ENCODE measurements at places on chromosomes 5 and 9.

DNA sequence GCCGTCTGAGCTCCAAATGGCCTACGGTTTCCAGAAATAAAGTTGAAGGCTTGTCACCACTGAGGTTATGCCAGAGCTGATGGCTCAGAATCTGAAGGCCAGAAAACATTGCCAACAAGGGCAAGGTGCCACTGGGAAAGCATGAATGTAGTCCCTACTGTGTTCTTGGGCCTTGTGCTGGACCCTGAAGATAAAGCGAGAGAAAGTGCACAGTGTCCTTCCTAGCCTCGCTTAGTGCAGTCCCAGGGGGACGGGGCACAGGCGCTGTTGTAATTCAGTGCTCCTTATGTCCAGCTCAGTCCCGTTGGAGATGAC, 84.5 kb downstream of the NDFIP1 start:
- DNase-seq: no peak

DNA sequence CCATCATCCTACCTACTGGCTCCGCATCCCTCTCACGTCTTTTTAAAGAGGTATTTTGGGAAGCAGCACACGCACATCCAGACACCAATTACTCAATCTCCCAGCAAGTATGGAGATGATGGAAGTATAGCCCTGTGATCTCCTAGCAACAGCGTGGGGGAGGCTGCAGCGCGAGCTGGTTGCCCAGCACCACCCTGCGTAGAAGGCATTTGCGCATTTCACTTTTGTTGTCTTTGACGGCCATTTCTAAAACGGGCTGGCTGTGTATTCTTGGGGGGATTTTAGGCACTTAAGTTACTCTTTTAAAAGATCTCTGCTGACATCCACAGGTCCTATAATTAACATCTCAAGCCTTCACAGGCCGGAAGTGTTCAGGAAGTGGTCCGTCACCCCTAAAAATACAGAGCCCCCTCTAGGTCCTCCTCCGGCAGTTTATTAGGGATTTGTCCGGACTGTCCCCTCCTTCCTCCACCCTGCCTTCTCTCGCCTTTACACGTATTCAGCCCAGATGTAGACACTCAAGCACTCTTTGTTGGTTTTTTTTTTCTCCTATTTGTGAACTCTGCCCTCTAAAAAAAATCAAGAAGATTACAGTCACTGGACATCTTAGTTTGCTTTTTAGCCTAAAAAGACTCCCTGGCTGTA, 371.4 kb downstream of the NTRK2 start:
- DNase-seq: no peak

DNA sequence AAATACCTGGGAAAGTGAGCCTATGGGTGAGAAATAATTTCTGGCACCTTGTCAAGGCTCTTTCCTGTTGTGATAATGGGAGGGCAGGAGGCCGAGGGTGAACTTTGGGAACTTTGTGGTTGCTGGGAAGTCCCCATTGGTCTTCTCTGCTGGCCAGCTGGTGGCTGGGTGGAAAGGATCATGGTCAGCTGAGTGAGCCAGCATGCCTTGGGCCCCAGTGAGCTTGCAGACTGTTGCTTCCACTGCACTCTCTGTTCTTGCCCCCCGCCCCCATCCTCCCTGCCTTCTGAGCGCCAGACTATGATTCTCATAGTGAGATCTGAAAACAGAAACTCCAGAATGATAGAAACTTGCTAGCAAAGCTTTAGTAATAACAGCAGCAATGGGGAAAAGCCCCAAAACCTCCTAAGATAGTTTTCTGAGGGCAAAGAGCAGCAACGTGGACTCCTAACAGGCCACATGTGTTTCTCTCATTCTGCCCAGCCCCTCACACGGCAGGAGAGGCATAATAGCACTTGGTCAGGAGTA, 139.2 kb upstream of the SMARCA2 start:
- DNase-seq: no peak

- DNase-seq: no peak
These were observed 131.8 kb downstream of the TLE1 start for GRCh38 chr9:81557452-81558090.

DNA sequence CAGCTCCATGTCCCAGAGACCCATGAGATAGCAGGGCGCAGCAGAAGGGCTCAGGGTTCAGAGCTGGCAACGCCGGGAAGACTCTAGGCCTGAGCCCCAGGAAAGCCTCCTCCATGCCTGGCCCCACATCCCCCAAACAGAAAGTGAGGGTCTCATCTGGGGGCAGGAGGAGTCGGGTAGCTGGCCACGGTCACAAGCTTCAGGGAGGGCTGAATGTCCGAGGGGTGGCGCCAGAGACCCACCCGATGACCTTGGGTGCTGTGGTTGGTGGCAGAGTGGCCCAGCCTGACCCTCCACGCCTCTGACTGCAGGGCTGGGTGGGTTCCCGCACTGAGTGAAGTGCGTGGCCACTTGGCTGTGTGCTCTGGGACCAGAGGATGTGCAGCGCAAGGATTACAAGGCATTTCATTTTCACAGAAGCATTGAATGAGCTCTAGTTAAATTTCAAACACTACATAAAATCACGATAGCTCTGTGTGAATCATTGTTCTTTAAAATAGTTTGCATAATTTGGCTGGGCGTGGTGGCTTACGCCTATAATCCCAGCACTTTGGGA, 3.0 kb downstream of the C8G start:
- DNase-seq: no peak

GRCh38 chr5:102690910-102691309, 64.2 kb upstream of the PAM start:
- DNase-seq: no peak

DNA sequence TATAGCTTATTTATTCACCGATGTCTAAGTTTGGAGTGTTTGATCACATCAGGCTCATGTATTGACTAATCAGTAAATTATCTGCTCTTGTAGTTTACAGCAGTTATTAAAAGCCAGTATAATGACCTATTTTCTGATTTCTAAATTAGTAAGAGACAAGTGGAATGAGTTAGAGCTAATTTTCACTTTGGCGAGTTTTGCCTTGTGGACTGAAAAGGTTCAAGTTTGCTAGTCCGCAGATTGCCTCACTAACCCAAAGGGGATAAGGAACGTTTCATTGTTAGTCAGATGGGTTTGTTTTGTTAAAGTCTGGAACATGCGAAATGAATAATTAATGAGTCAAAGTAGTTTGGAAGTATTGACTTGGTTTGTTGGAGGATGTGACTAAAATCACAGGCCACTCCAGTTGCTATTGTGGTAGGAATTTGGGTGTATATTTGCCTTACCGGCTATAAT, 40.1 kb downstream of the SMARCA2 start:
- no peak for DNase-seq

DNA sequence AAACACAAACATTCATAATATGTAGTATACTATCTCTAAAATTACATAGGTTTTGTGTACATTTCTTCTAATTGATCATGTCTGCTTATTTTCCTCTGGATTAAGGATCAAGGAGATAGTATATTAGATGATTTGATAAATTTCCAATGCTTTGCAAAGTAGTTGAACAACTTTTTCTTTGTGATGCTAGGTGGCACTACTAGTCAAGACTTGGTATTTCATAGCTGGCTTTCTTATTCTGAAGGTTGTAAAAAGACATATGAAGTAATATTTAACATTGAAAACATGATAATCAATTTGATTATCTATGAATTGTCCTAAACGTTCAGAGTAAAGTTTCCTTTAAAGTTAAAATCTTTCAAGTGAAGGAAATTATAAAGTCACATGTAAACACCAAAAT, 106.1 kb upstream of the FGF10 start:
- DNase-seq: no peak

DNA sequence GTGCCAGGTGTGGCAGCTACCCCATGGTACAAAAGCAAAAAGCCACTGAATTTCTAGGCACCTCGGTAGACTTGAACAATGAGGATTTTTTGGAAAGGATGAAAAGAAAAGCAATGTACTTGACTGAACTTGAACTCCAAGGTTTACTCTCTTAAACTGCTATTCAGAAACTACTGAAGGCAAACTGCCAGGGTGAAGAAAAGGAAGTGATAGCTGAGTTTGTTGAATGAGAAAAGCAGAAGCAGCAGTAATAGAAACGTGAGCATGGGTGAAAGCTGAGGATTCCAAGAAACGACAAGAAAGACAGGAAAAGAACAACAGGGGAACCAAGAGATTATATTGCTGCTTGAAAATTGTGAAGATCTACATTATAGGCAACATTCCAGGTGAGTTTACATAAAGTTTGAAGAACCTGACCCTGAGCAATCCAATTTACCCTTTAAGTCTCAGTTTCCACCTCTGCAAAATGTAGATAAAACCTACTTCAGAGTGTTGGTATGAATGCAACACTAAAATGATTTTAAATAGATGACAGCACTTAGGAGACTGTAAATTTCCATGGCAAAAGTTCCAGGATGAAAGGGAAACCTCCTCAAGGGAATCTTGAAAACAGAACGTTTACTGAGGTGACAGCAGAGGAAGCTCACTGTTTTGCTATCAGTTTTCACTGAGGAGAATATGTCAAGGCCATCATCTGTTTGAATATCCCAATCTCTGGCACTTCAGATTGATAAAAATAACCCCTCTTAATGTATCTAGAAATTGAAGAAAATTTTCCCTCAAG, 245.8 kb downstream of the SPATA31D1 start:
- no peak for DNase-seq

GRCh38 chr9:91857291-91858212, 92.5 kb downstream of the ROR2 start:
- no peak for DNase-seq

DNA sequence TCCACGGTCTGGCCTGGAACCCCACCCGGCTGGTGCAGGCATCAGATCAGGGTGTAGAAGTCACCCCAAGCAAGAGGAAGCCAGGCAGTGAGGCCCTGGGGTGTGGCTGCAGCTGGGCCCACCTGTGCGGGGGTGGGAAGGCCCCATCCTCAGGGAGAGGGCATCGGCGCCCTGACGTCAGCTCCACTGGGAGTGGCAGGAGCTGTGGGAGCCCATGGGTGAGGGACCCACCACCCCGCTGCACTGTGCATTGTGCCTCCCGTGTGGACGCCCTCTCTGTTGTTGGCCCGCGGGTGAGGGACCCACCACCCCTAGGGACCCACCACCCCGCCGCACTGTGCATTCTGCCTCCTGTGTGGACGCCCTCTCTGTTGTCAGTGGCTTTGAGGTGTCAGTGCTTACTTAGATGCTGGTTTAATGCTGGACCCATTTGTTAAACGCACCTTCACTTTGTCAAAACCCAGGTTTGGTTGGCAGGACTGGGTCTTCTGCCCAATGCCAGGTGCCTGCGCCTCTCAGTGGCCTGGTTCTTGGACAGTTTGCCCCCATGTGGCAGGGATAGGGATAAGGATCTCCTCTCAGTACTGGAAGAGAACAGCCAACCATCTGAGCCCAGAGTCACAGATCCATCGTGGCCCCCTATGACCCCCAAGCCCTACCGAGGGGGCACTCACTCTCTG, 6.9 kb upstream of the EXOC3 start:
- peak; percentile 0 for DNase-seq

DNA sequence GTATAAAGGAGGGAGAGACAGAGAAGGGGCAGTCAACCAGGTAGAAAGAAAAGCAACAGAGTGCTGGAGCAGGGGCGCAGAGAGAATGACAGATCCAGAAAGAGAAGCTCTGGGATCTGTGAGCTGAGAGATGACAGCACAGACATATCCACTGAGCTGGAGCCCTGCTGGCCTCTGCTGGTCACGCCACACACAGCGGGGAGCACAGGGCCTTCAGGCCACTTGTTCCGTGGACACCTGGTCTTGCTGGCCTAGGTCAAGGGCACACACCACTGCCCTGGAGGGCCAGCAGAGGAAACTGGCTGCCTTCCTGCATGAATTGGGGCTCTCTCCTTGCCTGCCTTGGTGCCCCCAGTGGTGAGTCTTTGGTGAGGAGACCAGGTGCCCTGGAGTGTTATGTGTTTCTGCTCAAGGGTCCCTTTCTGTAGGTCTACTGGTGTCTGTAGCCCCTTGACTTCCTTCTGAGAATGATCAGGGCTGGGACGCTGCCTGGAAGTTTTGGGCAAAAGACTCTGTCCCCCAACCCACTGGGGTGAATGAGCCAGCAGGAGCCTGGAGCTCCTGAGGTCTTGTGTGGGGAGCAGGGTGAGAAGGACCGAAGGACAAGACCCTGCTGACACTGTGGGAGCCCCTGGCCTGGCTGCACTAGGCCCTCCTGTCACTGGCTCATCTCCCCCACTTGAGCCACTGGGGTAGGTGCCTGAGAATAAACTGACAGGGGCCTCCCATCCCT, 59.2 kb upstream of the ADAMTS2 start:
- DNase-seq: no peak

GRCh38 chr5:53425687-53426511, 54.5 kb upstream of the FST start:
- DNase-seq: no peak

DNA sequence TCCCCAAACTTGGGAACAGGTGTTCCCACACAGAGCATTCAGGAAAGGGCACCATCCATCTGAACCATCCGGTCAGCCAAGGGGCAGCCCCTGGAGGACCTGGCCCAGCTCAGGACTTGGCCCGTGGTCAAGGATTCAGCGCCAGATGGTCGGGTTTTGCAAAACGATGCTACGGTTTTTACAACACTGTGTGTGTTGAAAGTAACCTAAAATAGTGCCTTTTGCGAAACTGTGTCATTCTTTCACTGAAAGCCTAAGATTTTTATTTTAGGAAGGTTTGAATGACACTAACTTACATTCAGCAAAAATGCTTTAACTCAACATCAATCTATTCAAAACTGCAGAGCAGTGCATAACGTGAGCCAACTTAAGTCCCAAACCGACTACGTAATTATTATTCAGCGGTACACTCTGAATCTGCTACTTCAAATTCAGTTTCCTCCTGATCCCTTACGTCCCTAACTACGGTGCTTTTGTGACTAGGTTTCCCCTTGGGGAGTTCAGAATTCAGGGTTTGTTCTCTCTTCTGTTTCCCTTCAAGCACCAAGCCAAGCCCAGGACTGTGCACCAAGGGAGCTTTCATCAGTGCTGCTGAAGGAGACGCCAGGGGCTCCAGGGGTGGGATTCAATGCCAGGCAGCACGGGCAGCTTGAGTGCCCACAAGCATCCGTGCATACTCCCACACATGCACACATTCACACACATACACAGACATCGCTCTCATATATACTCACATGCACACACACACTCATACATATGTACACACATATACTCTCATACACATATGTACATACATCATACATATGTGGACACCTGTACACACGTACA, 25.8 kb downstream of the LPCAT1 start:
- no peak for DNase-seq

GRCh38 chr5:142587354-142587965, 98.4 kb downstream of the FGF1 start:
- no peak for DNase-seq

GRCh38 chr5:37184748-37185364, 64.3 kb downstream of the CPLANE1 start:
- DNase-seq: no peak

All from uterus (tissue), 4 donors.